ENCODE measurements at places on chromosomes 13 and 19. TPM values are rescaled to one million over a fixed set of nuclear protein-coding genes. Genes with fewer than 3 reads are reported as not detected.

- ATAC-seq = peak; percentile 48
Observed at GRCh38 chr19:2495130-2495641, 19.3 kb downstream of the GADD45B start.

GRCh38 chr13:75279834-75280369, 202.1 kb downstream of the TBC1D4 start:
- no peak for ATAC-seq

The RCBTB2 gene
- total RNA-seq = 7.7 TPM

GRCh38 chr19:16611121-16611520, 16.9 kb downstream of the MED26 start:
- ATAC-seq = no peak

DNA sequence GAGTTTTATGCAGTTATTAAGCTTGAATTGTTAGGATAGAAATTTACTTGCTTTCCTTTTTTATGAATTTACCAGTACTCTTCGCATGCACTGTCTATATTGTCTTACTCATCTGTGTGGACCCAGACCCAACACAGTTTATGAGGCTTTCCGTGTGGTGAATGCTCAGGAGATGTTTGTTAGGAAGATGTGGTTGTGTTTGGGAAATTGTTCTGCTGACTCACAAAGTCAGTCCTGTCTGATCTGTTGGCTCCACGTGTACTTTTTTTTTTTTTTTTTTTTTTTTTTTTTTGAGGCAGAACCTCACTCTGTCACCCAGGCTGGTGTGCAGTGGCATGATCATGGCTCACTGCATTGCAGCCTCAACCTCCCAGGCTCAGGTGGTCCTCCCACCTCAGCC, 532.5 kb downstream of the LMO7 start:
- ATAC-seq = no peak

DNA sequence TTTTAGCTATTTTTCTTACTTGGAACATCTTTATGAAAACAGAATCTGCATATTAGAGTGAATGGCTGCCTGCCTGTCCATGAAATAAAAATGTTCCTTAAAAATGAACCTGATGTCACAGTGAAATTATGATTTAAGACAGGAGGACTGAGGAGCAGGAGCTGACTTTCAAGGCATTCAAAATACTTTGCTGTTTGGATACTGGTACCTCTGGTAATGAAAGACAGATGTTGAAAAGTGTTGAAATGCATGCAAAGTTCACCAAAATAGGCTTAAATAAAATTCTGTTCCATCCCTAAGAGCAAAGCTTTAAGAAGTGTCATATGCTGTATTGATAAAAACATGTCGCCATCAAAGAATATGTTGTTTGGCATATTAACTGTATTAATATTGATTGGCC, 1.7 kb downstream of the ARHGEF7 start:
- ATAC-seq = no peak

GRCh38 chr13:59766236-59766635, 397.5 kb downstream of the DIAPH3 start:
- ATAC-seq = no peak

- ATAC-seq = no peak
Observed at GRCh38 chr13:57673197-57673596, 41.7 kb downstream of the PCDH17 start.

- no peak for ATAC-seq
Observed at GRCh38 chr19:48487948-48488347, 18.8 kb downstream of the CYTH2 start.

The TDRD3 gene
- total RNA-seq = 17.3 TPM

DNA sequence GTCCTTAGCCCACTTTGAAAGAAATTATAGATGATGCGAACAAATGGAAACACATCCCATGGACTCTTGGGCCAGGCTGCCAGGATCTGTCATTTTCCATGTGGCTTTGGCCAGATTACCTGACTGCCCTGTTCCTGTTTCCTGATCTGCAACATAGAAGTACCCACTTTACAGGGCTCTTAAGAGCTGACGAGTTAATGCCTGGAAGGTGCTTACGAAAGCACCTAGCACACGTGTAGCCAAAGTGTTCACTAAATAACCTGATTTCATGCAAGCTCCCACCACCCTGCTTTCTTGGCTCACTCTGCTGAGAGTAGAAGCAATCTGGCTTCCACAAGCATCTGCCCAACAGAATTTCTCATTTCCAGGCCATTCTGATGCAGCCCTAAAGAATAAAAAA, 575.2 kb downstream of the MYO16 start:
- no peak for ATAC-seq

DNA sequence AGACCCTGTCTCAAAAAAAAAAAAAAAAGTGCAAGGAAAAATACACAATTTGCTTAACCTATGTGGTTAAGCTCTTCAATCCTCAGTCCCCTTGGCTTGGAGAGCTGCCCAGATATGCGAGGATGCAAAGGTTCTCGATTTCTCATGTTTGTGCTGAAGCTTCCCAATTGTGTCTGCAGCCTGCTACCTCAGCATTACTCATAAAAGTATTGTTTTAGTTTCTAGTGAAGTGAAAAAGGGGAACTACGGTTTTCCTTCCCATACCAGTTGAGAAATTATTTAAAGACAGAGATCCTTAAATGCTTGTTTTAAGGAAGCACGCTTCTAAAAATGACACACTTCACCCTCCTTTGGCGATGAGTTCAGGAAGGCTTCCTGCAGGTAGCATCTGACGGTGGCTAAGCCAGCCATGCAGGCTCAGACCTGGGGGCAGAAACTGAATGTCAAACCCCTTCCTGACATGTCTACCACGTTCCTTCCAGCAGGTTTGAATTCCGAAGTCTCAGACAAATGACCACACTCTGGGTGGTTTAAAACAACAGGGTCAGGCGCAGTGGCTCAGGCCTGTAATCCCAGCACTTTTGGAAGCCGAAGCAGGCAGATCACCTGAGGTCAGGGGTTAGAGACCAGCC, 47.9 kb downstream of the RUBCNL start:
- no peak for ATAC-seq

The NLRP7 gene
- total RNA-seq = not detected

Measured in activated T-helper 17 cell treated with anti-CD3 and anti-CD28 coated beads, Interleukin-2, amount 50 U/mL, for 72 hours (primary cell).